ENCODE measurements at places on chromosomes 6 and 20.

DNA sequence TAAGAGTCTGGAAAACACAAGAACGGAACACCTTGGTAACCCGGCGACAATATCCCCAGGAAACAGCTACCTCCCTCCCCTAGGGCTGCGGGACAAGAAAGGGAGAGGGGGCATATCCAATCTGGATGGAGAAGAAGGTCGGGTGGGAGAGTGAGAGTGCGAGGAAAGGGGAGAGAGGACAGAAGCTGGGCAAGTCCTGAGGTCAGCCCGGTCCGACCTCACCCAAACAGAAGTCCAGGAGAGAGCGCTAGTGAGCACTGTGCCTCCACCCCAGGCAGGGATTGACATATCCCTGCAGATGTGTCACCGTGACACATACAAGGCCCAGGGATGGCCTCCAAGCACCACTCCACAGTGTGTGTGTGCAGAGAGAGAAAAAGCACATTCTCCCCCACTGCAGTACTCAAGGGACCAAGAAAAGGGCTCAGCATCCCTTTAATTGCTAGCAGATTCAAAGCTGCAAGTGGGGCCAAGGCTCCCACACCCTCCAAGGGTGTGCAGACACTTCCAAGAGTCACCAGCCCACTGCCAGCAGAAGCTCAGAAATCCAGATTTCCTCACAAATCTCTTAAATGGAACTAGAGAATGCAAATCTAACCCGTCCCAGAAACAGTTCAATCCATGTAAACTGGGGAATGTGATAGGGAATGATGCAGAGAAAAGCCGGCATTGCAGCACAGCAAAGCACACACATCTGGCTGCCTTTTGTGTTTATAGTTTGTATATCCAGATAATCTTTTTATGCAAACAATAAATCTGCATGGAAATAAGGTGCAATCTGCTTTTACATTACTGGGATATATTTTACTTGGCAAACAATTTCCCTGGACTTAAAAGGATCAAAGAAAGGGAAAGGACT, 3.1 kb downstream of the PXDC1 start:
- no peak for DNase-seq

- no peak for DNase-seq
Measured at GRCh38 chr6:139131736-139132280, 3.1 kb upstream of the HECA start.

DNA sequence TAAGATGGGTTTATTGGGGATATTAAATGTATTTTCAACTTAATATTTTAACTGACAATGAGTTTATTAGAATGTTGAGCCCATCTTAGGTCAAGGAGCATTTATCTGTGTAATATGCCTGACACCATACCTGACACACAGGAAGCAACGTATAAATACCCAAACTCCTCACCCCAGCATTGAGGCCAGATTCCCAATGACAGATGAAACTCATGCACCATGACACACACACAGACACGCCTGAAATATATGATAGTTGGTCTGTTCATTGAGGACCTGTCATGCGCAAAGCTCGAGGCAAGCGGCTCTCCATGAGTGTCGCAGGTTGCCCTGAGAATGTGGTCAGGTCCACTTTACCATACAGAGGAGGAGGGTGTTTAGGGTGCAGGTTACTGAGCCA, 64.1 kb downstream of the GFOD1 start:
- no peak for DNase-seq

GRCh38 chr6:44858998-44859397, 469.1 kb upstream of the RUNX2 start:
- DNase-seq: no peak

DNA sequence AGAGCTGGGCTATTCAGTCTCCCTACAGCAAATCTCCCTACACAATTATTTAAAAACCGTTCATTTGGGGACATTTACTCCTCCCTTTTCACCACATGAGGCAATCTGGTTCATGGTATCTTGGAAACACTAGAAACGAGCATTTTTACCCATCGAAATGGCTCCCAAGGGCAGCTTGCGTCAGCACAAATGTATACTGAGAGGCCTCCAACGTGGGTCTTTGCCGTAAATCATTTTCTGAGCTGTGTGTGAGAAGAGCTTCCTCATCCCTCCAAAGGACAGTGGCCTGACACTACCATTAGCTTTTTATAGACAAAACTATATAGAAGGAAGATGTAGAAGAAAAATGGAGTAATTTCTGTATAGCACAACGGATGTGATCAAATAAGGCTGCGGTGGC, 30.0 kb upstream of the PXDC1 start:
- no peak for DNase-seq

DNA sequence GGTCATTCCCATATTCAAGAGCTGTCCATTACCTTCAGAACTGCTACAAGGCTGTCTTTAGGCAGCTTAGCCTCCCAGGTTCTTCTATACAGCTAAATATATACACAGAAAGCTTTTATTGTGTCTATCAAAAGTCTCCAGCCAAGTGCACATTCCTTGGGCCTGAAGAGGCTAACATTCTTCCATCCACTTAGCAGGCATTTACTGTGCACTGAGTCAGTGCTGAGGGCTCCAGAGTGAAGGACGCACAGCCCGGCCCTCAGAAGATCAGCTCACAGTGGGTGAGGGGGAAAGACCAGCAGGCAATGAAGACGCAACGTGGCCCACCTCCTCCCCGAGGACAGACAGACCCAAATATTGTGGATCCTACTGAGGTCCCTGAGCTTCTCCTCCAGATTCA, 569.9 kb downstream of the CDH26 start:
- DNase-seq: no peak

- DNase-seq: no peak
Measured at GRCh38 chr6:80098392-80098791, 8.1 kb upstream of the BCKDHB start.

GRCh38 chr6:15255909-15256395, 10.1 kb downstream of the JARID2 start:
- DNase-seq: no peak

DNA sequence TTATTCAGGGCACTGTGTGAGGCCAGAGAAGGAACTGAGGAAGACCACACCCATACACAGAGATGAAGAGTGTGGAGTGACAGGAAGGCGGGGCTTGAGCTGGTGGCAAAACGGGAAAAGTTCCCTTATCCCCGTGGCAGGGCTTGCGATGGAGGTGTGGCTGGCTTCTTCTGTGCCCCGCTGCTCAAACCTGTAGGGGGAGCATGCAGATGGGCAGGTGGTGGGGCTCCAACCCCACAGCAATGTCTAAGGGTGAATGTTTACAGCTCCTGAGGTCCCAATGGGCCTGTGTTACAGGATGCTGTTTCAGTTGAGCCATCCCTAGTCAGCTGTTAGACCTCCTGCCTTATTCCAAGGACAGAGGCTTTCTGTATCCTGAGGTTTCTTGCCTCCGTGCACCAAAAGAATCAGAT, 105.9 kb downstream of the LY86 start:
- DNase-seq: no peak

DNA sequence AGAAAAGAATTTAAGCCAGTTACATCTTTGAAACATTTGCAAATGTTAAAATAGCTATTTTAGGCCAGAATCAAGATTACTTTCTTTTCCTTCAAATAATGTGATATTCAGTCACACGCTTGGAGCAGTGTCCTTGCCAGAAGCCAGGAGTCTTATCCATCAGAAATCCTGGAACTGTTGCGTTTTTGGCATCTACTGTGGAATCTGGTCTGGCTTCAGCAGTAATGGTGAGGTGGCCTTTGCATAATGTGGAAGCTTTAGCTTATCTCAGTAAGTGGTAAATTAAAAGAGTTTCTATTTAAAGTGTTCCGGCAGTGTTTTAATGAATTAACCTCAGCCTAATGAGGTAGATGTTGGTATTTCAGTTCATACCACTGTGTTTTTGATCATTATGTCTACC, 97.6 kb downstream of the FIG4 start:
- no peak for DNase-seq

DNA sequence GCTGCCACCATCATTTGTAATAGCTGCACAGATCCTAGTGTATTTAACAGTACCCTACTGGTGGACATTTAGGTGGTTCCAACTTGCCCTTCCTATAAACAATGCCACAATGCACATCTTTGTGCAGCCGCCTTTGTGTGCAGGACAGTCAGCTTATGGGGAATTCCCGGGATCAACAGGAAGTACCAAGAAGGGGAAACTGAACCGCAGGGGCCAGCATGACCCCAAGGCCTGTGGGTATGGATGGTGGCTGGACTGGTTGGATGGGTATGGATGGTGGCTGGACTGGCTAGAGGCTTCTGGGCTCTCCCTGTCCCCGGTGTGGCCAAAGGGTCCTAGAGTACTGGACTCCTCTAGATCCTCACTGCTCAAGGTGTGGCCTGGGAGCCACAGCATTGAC, 46.7 kb downstream of the CEBPB start:
- no peak for DNase-seq

DNA sequence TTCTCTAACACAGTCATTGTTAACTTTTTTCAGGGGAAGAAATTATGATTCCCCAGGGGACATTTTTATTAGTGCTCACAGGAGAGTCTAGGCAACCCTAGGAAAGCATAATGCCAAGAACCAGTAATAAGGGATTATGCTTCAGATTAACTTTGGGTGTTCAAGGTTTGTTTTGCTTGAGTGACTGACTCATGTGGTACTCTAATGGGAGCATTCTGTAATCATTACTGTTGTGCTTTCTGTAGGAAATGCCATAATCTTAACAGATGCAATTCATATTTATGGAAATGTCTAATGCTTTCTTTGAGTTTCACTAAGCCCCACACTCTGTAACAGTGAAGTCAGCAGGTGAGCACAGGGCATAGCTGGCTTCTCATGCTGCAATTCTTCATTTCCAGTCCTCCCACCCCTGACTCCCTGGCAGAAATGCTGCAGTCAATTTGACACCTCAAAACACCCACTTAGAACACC, 263.4 kb upstream of the MAN1A1 start:
- no peak for DNase-seq

- DNase-seq: no peak
Measured at GRCh38 chr6:109715616-109716015, 24.5 kb downstream of the FIG4 start.

DNA sequence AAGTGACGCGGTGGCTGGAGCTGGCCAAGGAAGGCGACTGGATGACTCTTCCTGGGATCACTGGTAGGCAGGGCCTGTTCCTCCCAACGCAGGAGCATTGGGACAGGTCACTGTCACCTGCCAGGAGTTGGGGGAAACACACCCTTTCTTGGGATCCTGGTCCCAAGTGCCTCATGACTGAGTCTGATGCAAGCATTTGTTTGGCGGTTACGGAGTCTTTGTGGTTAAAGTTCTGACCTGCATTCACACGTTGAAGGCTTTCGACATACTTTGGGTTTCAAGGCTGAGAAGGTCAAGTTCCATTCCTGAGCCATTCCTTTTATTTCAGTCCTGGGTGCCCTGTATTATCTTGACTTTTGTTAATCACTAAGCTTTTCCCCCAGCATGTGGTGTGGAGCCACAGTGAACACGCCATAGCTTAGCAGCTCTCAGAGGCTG, 6.0 kb downstream of the PNLDC1 start:
- no peak for DNase-seq

- DNase-seq: no peak
Measured at GRCh38 chr6:66605971-66606370, 898.9 kb upstream of the EYS start.
